ENCODE measurements at places on chromosomes 16 and 17.

GRCh38 chr16:80680839-80681238, 123.6 kb downstream of the CDYL2 start:
- no peak for DNase-seq

DNA sequence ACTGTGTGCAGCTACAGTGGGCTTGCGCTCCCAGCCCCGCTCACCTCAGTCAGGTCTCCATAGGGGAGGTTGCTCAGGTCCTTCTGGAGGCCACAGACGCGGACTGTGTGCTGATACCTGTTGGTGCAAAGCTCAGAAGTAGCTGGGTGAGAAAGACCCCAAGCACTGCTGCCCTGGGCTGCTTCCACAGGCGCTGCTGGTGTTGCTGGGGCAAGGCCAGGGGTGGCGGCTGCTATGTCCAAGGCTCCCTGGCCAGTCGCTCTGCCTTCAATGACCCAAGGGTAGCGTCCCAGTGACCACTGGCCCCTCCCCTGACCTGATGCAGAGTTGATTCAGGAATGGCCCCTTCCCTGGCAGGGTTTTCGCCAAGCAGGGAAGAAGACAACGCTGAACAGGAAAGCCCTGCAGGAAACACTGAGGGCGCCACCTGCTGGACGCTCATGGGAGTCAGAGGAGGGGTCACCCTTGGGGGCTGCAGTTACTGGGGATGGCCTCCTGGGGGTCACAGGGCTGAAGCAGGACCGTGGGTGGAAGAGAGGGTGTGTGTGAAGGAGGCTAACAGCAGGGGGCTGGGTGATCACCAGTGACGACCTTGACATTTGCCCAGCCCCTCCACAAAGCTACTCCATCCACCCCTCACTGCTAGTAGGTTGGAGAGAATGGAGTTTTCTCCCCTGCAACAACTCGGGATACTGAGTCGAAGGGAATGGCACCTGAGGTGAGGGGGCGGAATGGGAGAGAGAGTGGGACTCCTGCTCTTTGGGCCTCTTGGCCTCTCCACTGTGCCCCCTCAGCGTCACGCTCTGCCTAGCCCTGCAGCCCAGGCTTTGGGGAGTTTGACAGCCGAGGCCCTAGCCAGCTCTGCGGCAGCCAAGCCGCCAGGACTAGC, 38.3 kb downstream of the ABCC12 start:
- peak; percentile 15 for DNase-seq

DNA sequence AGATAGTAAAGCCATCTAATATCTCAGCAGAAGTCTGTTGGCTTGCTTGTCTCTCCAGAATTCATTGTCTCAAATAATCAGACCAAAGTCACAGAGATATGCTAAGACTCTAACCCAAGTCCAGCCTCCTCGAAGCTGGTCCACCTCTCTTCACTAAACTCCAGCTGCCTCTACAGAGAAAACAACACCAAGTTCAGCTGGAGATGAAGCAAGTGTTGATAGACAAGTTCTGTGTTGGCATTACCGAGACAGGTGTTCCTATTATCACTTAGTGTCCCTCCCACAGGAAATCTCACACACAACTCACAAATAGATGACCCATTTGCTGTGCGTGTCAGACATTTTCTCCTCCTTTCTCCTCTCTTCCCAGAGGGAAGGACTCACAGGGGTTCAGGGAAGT, 164.4 kb upstream of the ANKFN1 start:
- DNase-seq: no peak

- no peak for DNase-seq
Measured at GRCh38 chr16:82728901-82729300, 102.1 kb downstream of the CDH13 start.

DNA sequence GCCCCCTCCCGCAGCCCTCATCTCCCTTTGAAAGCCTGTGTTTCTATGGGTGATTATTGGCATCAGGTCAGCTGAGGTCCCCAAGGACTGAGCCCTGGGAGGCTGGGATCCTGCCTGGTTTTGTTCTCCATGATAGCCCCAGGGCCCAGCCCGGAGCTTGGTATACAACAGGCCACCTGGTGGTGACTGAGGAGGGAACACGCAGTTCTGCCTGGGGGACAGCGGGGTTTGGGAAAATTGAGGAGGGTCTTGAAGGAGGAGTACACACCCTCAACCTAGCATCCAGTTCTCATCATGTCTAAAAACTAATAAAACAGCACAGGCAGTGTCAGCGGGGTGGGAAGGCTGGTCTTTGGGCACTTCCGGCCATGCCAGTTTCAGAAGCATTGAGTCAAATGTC, 335.1 kb downstream of the CPPED1 start:
- DNase-seq: no peak

GRCh38 chr17:46862949-46863348, 11.6 kb downstream of the WNT9B start:
- no peak for DNase-seq

- DNase-seq: no peak
Measured at GRCh38 chr16:17032332-17032731, 438.4 kb downstream of the XYLT1 start.

DNA sequence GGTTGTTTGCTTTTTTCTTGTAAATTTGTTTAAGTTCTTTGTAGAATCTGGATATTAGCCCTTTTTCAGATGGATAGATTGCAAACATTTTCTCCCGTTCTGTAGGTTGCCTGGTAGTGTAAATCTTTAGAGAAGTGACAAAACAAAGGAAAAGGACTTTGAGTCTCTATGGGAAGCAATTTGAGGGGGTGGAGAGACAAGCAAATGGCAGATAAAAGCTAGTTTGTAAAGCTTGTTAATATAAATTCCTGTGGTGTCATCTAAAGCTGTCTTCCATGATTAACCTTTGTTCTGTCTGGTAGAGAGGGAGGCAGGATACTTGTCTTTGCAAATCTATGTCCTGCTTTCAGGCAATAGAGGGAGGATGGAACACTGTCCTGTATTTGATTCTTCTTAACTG, 40.6 kb upstream of the CACNG4 start:
- DNase-seq: no peak

All from stimulated activated CD8-positive, alpha-beta memory T cell treated with anti-CD3 and anti-CD28 coated beads, Interleukin-4, amount 100 ng/mL, for 1 hour (primary cell).